ENCODE measurements at places on chromosomes 12 and 14.

DNA sequence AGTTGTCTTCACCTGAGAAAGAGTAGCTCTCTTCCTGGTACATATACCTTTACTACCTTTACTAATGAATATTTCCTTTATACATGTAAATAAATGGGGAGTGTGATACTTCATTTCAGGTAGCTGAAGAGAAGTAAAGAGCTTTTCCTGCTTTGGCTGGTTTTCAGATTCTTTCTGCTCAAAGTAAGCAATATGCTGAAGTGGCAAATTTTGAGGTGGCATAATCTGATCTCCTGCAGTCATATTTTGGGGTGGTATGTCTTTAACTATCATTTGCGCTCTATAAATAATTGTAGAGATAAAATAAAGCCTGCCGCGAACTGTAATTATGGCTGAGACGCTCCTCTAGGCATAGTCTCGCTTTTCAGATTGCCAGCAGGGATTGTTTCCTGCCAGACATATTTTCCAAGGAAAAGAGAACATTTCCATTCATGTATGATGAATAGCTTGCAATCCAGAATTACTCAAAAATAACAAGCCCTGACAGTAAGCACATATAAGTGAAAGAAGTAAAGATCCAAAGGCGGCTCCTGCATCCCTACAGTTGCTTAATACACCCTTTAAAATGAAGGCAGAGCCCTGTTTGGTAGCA lies 200.7 kb downstream of the C12orf50 start:
- no peak for DNase-seq

- no peak for DNase-seq
Measured at GRCh38 chr12:54126029-54126695, 62.6 kb downstream of the SMUG1 start.

DNA sequence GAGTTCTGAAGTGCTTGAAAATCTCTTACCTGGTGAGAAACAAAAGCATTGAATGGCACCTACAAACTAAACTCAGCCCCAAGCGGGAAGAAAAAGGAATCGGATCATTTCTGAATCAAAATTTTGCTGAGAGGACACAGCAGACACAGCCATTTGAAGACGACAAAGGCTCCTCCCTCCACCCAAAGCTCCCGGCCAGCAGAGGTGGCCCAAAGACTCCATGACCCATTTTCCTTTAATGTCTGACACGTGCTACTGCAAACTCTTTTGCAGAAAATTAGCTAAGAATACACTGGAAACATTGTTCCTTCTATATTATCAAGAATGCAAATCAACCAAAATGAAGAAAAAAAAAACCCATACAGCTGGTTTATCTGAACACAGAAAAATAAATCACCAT lies 85.9 kb upstream of the FOXN3 start:
- DNase-seq, result no peak

GRCh38 chr12:14393751-14394150 lies 28.3 kb downstream of the ATF7IP start:
- DNase-seq, result no peak

DNA sequence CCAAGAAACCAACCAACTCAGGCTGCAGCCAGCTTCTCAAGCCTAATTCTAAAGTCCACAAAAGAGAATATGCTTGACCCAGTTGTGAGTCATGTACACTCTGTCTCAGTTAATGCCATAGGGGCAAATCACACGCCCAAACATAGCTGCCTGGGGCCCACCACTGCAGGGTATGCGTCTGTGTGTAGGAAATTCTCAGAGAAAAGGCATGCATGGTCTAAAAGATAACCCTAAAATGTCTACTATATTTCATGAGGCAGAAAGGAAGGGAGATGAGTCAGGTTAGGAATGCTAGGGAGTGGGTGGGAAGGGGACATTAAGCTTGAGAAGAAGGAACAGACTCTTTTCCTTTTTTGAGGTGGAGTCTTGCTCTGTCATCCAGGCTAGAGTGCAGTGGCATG lies 22.3 kb upstream of the SPTLC2 start:
- no peak for DNase-seq

DNA sequence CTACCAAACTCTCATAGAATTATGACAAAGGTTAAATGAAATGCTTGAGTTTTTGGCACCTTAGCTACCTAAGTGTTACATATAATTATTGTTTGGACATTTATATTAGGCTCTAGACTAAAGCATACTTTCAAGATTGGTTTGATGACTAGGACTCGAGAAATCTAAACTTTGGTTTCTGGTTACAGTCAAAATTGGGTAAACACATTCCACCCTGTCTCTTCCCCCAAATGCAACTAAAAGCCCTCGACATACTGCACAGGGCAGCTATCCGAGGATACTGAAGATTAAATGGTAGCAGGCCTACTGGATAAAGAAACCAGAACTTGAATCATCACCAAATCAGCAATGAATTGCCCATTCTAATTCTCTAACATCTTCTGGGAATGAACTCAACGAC lies 369.1 kb downstream of the PRKD1 start:
- DNase-seq, result no peak

DNA sequence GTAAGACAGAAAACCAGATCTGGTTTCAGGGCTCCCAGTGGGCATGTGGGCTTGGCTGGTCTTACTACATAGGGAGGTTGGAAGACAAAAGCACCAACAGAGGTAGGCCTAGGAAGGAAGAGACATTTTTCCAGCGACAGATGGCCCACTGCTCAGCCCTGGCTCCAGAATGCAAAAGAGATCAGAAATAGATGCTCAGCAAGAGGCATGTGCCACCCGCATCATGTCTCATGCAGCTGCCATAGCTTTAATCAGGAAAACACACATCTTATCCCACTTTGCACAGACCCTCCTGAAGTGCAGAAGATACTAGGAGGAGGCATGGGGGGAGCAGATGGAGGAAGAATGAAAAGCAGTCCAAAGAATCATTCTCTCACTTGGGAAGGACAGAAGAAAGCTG lies 25.3 kb downstream of the VASH1 start:
- DNase-seq, result no peak

DNA sequence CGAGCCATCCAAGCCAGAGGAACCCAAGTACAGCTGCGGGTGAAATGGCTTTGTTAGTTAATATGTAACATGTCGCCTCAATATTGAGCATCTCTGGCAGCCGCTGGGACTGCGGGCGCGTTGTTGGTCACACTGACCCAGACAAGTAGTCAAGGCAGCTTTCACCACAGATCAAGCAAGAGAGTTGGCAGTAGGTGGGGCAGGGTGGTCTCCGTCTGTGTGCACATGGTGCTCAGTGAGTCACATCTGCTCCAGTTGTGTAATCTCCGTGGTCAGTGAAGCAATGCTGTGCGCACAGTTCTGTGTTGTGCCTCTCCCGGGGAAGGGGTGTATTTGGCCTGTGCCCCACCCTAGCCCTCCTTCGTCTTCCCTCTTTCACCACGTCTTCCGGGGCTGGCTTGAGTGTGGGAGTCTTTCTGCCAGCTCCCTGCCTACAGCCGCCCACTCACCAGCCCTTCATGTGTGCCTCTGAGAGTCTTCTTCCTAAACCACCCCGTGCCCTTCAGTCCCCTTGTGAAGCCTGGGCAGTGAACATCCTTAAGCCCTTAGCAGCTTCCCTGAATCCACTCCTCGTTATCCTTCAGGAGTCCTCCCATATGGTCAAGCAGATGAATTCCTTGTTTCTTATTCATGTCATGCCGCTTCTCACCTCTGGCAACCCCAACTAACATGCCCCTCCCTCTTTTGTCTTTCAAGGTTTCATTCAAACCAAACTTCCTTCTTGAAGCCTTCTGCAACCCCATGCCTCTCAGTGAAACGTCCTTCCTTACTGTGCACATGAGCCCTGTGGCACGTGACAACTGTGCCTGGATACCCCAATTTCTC lies 242.1 kb downstream of the CACNA1C start:
- DNase-seq, result no peak

- DNase-seq, result no peak
Measured at GRCh38 chr12:125988545-125988944, 923.3 kb downstream of the AACS start.

DNA sequence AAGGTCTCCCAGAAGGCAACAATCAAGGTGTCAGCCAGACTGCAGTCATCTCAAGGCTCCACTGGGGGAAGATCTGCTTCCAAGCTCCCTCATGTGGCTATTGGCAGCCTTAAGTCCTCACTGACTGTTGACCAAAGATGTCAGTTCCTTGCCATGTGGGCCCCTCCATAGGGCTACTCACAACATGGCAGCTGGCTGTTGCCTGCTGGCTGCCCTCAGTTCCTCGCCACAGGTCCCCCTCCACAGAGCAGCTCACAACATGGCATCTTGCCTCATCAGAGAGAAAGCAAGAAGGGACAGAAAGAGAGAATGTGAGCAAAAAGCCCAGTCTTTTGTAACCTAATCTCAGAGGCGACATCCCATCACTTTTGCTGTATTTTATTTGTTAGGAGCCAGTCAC lies 34.4 kb upstream of the EGLN3 start:
- no peak for DNase-seq

DNA sequence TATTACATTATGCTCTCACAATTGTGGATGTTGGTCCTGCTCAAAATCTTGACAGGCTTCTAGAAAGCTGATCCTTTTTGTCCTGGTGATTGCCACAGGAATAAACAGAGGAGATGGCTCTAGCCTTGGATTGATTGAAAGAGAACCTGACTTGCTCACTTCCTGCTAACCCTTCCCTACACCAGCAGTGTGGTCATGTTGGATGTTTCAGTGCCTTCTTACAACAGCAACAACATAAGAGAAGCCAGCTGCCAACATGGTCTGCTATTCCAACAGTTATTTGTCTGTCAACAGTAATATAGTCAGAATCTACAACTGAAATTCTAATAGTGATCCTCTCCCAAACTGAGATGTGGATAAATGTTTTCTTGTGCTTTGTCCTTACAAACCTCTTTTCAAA lies 311.6 kb upstream of the DIO2 start:
- DNase-seq, result no peak

All from stimulated activated naive CD4-positive, alpha-beta T cell (primary cell).